Stimulated activated CD8-positive, alpha-beta memory T cell treated with anti-CD3 and anti-CD28 coated beads, Interleukin-2, amount 100 ng/mL, for 48 hours (primary cell): ENCODE measurements at places on chromosomes 5 and 9.

DNA sequence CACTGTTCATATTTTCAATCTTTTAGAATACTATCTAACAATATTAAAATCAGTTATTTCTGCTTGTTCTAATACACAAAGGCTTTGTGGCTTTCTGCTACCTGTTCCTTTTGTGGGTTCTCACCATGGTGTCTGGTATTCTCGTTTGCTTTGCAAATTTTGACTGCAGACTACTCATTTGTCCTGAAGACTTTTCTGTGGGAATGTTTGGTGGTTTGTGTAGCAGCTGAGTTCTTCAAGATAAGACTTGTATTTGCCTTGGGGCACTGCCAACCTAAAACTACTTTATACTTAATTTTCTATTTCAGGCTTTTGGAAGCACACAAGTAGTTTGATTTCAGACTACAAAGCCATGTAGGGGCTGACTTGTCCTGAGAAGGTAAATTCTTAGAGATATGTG, 11.1 kb downstream of the IL33 start:
- DNase-seq: no peak

- DNase-seq: no peak
These were observed 153.9 kb upstream of the MEF2C start for GRCh38 chr5:89036704-89037489.

DNA sequence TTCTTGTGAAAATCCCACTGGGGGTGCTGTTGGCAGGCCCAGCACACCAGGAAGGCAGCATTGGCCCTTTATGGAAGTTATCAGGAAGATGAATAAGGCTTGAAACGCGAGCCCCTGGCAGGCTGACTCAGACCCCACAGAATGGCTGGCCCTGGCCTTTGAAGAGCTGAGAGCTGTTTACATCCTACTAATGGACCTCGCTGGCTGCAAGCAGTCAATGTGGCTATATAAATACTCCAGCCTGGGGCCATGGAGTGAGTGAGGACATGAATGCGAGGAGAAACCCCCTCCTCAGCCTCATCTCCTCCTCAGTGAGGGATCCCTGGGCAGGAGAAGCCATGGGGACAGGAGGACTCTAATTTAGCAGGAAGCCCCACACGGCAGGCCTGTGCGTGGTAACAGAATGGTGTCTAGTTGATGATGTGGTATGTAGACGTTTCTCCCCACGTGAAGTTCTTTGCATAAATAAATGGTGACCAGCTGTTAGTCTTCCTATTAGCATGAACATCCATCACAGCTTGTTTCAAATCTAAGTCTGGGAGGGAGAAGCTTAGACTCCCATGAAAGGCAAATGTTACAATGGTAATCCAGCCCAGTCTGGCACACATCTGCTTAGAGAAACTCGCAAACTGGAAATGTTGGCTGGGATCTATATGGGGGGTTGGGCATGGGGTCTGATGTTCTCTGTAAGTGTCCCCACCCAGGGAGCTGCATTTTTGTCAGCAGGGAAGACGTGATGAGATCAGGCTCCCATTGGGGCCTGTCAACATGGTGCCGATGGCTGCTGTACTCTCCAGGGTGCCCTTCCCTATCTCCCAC, 175.1 kb upstream of the PITX1 start:
- no peak for DNase-seq

DNA sequence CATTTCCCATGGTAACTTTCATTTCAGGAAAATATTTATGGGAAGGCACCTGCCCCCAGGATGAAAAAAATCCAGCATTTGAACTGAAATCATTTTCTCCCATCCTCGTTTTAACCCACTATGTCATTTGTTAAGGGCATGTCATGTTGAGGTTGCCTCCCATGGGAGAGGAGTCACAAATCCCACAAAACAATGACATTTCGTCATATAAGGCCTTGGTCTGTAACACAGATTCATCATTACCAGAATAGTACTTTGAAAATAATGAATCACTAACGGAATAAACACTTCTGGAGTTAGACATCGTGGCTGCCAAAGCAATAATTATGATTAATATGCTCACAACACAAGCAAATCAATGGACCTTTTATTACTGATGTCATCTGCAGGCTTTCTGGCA, 274.1 kb downstream of the NDUFS4 start:
- no peak for DNase-seq

DNA sequence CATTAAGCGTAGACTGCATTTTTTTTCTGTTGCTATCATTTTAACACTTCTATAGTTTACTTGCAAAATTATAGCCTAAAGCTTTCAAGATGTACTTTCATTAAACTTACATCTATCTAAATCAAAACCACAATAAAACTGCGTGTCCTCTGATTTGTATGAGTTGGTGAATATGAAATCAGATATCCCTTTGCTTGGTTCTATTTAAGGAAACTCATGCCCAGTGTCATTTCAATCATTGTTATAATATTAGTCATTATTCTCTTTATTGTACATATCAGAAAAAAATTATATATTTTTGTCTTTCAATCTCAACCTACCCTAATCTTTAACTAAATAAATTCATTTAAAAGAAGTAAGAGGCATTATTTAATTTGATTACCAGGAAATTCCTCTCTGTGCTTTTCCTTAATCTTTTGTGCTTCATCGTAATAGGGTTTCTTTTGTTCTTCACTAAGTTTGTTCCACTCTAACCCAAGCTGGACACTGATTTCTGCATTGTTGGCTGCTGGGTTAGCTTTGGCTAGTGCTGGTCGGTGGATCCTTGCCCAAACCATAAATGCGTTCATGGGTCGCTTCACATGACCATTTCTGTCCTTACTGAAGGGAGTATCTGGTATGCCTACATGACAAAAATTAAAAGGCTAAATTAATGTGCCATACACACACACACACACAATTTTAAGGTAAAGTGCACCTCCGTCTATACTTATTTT, 3.8 kb downstream of the SOX30 start:
- DNase-seq: no peak

GRCh38 chr9:27440888-27441740, 83.0 kb upstream of the IFNK start:
- DNase-seq: no peak

DNA sequence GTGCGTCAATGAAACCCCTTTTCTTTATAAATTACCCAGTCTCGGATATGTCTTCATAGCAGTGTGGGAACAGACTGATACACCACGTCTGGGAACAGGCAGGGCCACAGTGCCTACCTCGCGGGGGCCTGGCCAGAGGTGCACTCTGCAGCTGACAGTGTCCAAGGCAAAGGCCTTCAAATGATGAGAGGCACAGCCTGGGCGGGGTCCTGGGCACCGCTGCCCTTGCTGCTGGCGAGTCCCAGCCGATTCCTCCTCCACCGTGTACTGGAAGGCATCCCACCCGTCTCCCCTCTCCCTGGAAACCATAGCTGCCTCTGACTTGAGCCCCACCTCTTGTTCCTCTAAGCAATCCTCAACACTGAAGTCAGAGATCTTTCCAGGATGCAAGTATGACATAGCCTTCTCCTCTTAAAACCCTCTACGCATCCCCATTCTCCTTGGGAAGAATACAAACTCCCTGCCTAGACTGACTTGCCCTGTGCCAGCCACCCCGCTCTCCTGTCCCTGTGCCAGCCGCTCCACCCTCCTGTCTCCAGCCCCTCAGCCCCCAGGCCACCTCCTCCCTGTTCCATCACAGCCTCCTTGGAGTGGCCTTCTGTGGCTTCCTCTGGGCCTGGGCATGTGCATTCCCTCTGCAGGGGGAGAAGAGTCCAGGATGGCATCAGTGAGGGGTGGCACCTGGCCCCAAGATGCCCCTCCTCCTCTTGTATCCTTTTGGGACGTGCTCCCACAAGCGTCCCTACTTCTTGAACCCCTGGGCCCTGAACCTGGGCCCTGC, 8.1 kb upstream of the COL5A1 start:
- no peak for DNase-seq

DNA sequence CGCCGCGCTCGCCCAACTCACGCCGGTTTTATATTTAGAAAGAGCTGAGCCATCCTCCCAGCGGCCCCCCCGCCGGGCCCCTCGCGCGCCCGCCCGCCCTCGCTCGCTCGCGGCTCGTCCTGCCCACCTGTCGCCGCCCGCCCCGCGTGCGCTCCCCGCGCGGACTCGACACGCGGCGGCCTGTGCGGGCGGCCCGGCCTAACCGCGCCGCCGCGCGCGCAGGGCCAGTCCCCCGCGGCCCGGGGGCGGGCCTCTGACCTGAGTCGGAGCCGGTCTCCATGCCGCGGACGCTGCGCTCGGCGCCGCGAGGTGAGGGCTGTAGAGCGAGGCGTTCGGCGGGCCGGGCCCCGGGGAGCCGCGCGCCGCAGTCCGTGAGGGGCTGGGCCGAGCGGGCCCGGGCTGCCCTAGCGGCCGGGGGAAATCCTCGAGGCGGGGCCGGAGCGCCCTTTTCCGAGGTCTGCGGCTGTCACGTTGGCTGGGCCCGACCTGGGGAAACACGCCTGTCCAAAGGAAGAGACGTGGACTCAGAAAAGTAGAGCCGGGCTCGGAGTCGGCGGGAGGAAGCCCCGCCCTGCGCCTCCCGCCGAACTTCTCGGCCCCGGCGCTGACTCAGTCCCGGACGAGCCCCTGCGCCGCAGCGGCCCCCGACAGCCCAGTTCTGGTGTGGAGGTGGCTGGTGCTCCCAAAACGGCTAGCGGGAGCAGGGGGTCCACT, at the start of gene ECPAS:
TSS of gene ECPAS (minus strand) at position 526 of the 714 bp plus-strand sequence. CDS start 11,465 bp downstream, outside the sequence.
- DNase-seq: peak; percentile 71

DNA sequence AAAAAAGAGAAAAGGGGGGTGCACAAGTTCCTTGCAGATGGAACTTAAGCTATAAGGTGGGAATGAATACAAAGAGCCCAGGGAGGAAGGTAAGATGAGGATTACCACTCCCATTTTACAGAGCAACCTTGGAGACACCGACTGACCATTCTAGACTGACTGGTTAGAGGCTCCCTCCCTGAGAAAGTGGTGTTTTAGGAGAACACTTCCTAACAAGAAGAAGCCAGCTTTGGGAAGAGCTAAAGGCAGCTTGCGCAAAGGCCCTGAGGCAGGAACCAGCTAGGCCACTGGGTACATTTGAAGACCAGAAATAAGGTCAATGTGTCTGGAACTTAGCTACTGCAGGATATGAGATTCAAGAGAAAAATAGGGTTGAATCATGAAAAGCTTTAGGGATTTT, 38.6 kb downstream of the SPARC start:
- DNase-seq: no peak

DNA sequence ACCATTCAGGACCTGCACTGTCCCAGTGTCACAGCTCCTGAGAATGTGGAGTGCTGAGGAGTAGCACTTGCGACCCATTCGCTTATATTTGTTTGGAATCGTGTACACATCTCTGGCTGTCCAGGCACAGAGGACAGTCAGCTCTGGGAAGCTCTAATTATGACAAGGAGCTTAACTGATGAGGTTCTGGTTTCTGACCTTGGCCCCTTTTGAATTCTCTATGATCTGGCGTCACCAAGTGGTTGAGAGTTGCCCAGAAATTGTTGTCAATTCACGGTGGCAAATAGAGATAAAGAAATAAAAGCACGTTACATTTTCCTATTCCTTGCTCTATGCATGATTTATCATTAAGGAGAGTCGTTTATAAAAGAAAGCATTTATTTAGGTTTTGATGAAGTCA, 34.9 kb upstream of the LECT2 start:
- no peak for DNase-seq

DNA sequence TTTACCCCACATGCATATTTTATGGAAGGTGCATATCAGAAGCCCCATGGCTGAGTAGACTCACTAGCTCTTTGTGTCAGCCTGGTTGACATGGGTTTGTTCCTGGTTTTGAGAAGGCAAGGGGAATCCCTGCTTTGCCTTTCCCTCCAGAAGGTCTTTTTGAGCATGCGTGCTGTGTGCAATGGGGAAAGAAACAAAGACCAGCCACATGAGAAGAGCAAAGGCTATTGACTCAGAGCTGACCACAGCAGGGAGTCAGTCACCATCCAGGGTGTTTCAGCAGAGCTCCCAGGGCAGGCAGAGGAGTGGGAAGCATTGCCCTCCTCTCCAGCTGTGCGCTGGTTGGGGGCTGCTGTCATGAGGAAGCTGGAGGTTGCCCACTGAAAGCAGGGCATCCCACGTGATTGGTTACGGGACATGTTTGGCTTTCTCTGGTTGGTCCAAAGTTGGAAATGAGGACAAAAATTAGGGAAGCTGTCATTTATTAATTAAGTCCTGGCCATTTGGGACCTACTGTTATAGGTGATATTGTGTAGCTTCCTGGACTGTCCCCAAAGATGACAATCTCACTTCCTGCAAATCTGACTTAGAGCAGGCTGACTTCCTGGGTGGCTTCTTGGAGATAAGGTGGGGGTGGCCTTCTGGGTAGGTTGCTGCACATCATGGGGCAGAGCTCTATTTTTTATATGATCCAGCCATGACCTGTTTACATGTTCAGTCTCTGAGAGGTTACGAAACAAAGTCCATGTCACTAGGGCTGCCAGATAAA, 48.9 kb upstream of the TDRD7 start:
- DNase-seq: no peak

DNA sequence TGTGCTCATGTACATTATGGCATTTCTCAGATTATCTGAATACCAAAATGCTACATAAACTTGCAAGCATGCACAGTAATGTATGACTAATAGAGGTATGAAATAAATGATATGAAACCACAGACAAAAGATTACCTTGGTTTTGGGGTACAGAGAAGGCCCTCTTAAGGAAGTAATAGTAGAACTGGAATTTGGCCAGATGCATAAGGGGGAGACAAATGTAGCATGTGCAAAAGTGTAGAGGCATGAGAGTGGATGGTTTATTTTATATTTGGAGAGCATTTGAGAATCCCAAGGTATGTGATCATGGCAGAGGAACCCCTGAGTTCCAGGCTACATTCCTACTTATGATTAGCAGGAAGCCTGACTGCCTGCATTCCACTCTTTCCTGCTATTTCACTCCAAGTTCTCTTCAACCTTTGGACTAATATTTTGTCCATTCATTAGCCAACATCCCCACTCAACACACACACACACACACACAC, 74.2 kb downstream of the MAMDC2 start:
- no peak for DNase-seq

GRCh38 chr5:56962286-56962685, 10.4 kb upstream of the MIER3 start:
- no peak for DNase-seq

GRCh38 chr5:45484781-45485180, 211.4 kb downstream of the HCN1 start:
- DNase-seq: no peak

- peak; percentile 40 for DNase-seq
These were observed at the start of gene ROR2 for GRCh38 chr9:91949946-91950664. TSS of gene ROR2 (minus strand) at chr9:91950228.

GRCh38 chr5:57157131-57157530, 16.7 kb upstream of the GPBP1 start:
- DNase-seq: no peak
